Activated CD4-positive, alpha-beta T cell treated with anti-CD3 and anti-CD28 coated beads, Interleukin-2, amount 50 U/mL, for 4 hours (primary cell): ENCODE measurements at places on chromosomes 12 and 14.

GRCh38 chr14:102283631-102284129 lies 21.3 kb downstream of the MOK start:
- DNase-seq: no peak

- no peak for DNase-seq
Observed at GRCh38 chr12:16056910-16057309, 145.8 kb downstream of the DERA start.

DNA sequence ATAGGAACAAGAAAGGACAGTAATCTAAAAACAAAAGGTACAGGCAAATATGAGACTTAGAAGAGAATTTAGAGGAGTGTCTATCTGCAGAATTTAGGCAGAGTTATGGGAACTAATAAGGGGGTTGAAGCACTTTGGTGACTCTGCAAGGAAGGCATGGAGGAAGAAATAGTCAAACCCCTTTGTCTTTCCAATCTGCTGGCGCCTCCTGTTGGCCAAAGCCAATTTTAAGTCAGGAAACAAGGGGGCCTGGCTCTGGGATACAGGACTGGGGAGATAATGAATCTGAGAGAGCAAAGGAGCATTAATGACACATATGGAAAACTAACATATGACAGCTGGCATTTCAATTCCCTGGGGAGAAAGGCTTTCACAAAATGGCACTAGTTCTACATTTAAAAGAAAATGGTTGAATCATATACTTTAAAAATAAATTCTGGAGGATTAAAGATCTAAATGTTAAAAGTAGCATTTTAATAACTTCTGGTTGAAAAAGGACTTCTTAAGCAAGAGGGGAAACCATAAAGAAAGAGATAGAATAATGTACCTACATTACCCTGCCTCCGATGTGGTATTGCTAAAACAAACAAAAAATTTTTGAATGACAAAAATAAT lies 48.5 kb upstream of the CSRP2 start:
- peak; percentile 1 for DNase-seq

- no peak for DNase-seq
Observed at GRCh38 chr12:47303995-47304560, 224.3 kb upstream of the AMIGO2 start.

DNA sequence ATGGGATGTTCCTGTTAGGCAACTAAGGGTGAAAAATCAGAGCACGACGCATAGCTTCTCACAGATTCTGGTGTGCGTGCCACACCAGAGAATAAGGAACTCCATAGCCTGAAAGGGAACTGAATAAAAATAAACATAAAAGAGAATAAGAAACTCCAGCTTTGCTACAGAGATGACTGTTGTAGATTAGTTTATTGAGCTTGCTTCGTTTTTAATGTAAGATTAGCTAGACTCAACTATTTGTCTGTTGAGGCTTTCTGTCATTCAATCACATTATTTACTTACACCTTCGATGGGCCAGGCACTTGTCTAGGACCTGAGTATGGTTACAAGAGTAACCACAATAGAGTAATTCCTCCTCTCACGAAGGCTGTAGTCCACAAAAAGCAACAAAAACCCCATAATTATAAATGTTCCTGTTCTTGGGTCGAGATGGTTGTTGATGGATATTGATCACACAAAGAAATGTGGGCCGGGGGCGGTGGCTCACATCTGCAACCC lies 807 bp upstream of the ZCCHC8 start:
- DNase-seq: no peak

DNA sequence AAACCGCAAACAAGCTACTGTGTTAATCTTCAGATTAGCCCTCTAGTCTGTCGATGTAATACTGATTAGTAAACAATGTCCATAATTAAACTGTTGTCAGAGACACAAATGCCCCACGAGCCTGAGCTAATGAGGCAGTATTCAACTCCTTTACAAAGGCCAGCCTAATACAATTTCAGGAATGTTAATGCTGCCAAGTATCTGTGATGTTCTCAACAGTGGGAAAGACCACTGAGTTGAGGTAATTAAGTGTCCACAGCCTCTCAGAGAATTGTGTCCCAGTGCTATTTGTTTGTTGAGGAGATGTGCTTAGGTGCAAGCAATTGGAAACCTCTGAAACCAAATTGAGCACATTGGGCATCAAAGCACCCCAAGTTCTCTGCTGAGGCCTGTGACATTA lies 139.4 kb upstream of the CDKN3 start:
- no peak for DNase-seq

DNA sequence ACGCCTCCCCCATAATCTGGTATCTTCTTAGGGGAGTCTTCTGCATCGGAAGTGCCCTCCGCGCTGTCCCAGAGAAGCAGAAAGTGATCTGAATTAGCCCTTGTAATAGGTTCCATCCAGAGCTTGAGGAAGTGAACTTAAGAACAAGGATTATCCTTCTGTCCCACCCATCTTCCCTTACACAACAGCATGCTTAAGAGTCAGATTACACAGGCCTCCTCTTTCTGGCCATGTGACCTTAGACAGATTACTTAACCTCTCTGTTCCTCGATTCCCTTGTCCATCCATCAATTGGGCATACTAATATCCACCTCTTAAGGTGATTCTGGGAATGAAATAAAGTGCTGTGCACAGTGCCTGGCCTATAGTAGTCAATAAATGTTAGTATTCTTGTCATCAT lies 11.4 kb downstream of the CABP1 start:
- DNase-seq: no peak

- no peak for DNase-seq
Observed at GRCh38 chr12:66901138-66901932, 222.5 kb upstream of the GRIP1 start.

- DNase-seq: no peak
Observed at GRCh38 chr12:111616177-111616623, 17.1 kb upstream of the ATXN2 start.
